ENCODE measurements at places on chromosomes 16 and 17.

DNA sequence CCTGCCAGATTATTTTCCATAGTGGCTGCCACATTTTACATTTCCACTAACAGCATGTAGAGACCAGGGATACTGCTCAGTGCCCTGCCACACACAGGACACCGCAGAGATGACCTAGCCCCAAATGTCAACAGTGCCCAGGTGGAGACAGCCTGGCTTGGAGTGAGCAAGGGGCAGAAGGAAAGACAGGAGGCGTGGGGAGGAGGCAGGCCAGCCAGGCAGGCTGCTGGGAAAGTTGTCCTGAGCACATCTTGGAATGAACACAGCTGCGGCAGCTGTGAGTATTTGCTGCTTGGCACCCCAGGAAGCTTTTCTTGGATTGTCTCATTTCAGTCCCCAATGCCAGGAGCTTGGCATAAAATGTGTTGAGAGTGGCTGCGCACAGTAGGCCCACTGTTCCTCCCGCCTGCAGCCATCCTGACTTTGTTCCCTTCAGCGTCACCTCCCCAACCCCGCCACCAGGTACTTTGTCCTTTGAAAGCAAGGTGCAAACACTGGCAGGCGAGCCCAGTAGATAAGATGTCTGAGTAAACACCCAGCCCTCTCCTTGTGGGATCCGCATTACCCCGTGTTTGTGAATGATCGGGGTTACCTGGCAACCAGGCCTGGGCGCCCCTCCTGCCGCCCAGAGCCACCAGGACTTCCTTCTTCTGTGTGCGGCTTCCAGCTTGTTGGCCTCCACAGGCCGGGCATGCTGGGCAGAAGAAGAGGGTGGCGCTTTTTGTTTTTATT lies 114.0 kb downstream of the CMIP start:
- DNase-seq = no peak

DNA sequence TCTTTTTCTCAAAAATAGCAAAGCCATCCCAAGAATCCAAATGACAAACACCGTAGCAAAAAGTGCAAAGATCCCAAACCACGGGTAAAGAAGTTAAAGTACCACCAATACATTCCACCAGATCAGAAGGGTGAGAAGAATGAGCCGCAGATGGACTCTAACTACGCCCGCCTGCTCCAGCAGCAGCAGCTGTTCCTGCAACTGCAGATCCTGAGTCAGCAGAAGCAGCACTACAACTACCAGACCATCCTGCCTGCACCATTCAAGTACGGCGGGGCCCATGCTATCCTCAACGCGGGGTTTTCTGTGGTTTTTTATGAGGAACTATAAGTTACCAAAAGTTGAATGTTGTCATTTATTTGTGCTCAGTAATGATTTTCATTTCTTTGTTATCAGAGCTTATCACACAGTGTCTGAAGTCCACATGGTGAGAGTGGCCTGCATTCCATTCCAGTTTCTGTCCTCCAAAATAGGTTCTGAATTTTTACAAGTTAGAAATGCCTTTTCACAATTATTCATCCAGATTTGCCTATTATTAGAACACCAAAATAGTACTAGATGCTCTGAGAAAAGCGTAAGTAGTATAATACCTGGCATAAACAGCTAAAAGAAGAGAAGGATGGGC lies 169.2 kb downstream of the MRTFB start:
- no peak for DNase-seq

GRCh38 chr16:62408760-62409159 lies 372.5 kb upstream of the CDH8 start:
- no peak for DNase-seq

DNA sequence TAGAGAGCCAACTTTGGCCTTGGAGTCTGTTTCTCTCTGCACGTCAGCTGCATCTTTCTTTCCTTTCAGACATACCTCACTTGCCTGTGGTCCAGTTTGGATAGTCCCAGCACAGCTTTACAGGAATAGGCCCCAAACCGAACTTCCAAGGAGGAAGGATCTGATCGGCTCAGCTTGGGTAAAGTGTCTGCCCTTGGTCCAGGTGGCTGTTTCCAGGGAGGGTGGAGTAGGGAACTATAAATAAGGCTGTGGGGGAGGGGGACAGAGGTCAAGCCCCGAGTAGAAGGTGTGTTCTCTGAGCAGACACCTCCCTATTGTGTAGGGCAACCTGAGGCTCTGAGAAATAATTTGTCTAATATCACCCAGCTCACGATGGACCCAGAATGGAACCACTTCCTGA lies 29.2 kb upstream of the NKD1 start:
- no peak for DNase-seq

GRCh38 chr17:28228986-28229729 lies 89.8 kb upstream of the TMEM97 start:
- no peak for DNase-seq

DNA sequence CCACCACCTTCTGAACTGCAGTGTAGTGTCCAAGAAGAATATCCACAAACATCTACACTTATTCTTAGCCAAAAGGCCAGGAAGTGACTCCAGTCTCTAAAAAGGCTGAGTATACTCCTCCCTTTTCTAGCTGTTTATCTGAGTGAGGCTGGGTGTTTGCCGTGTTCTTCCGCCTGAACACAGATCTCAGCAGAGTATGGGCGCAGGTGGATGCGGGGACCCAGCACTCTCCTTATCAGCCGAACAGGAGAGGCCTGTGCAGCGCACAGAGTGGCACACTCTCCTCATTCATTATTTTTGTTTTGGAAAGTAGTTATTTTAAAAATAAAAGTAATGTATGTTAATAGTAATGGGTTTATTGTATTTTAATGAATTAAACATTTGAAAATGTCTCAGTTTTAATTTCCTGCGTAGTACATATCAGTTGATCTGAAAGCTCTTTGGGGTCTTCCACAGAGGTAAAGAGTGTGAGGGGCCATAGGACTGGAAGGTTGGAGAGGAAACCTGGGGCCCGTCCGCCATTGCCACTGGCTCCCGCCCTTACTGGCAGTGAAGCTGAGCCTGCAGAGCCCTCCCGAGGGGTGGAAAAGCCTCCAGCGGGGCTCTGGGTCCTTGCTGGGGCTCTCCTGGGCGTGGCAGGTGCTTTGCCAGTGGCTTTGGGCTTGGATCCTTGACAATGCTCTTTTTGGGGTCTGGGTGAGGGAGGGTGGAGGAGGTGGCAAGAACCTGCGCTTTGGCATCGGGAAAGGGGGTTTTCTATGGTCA lies 53.8 kb downstream of the PDPK1 start:
- no peak for DNase-seq

GRCh38 chr17:79174905-79175856 lies 100.6 kb downstream of the ENGASE start:
- DNase-seq = no peak

DNA sequence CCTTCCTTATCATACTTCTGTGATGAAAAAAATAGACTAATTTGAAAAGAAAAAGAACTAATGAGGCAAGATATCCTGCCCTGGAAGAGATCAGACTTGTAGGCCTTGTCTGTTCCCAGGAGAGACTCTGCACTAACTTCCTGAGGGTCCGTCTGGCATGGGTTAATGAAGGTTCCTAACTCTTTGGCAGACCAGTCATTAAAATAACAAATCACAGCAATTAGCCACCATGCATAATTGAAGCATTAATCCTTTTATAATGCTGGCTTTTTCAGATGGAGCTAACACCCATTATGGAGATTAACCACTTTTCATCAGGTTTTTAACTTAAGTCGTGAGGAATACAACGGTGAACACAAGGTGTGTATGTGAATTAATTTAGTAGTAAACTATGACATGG lies 10.4 kb upstream of the KRT10 start:
- no peak for DNase-seq

DNA sequence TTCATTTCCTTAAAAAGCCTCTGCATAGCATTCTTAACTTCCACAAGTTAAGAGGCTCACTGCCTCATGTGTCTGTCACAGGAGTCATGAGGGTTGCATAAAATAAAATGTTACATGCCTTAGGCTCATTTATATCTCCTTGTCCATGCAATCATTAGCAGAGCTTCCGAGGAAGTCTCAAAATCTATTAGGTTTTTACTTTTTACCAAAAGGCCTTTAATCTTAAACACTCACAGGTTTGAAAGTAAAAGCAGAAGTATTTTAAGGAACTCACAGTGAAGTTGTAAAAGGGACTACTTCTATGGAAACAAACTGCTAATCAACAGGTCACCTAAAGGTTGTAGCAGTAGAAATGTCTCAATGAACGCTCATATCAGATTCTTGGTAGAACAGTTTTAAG lies 5.2 kb upstream of the ATP6V0A1 start:
- no peak for DNase-seq

GRCh38 chr16:67091906-67092566 lies 17.7 kb upstream of the PHAF1 start:
- no peak for DNase-seq

DNA sequence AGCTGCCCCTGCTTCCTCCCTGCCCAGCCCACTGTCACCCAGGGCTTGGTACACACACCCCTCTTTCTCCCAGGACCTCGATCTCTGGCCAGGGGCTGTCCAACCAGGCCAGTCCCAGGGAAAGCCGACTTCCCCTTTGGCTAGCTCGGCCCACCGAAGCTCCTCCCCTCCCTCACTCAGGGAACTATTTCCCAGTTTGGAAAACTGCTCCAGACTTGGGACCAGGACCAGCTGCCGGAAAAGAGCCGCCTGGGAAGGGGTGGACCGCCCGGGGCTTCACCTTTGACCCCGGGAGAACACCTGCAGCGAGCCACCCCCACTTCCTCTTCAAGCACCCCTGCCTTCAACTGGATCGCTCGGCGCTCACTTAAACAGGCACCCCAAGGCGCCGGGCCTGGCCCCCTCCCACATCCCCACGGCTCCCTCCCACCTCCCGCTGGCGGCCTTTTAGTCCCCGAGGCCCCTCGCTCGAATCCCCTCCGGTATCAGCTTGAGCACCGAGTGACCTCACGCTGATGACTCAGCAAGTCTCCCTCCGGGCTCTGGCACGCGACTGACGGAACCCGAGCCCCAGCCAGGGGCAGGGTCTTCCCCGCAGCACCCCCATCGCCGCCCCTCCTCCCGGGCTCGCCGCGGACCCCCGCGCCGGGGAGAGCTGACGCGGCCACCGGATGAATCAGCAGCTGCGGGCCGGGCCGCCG lies 934 bp downstream of the MAFG start:
- peak; percentile 52 for DNase-seq

GRCh38 chr17:39199820-39200069 lies 338 bp upstream of the RPL19 start:
- peak; percentile 94 for DNase-seq

GRCh38 chr17:43428524-43428923 lies 29.7 kb downstream of the ARL4D start:
- no peak for DNase-seq

- no peak for DNase-seq
Measured at GRCh38 chr17:62093188-62094155, 28.4 kb upstream of the MED13 start.

DNA sequence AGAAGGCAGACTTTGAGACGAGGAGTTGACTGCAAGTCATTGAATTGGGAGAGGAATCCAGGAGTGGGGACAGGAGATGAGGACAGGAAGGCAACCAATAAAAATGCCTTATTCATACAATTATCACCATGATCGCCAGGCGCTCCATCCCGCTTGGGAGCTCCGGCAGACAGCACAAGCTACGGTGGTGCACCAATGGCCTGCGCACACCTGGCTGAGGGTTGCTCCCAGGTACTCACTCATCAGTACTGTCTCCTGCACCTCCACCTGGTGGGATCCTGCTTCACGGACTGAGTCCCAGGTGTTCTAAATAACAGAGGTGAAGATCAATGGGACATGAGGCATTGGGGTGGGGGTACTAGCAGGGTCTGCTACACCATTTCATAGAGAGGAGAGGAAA lies 160.0 kb upstream of the TNRC6C start:
- no peak for DNase-seq

- no peak for DNase-seq
Measured at GRCh38 chr16:58118801-58119508, 10.2 kb downstream of the CFAP20 start.
